Retinal pigment epithelial cell (primary cell): ENCODE measurements at places on chromosomes 12 and 14.

GRCh38 chr12:14854586-14855183 is 11.4 kb upstream of the ART4 start:
- no peak for DNase-seq

GRCh38 chr12:2244013-2244861 is 191.4 kb downstream of the CACNA1C start:
- DNase-seq = peak; percentile 88

DNA sequence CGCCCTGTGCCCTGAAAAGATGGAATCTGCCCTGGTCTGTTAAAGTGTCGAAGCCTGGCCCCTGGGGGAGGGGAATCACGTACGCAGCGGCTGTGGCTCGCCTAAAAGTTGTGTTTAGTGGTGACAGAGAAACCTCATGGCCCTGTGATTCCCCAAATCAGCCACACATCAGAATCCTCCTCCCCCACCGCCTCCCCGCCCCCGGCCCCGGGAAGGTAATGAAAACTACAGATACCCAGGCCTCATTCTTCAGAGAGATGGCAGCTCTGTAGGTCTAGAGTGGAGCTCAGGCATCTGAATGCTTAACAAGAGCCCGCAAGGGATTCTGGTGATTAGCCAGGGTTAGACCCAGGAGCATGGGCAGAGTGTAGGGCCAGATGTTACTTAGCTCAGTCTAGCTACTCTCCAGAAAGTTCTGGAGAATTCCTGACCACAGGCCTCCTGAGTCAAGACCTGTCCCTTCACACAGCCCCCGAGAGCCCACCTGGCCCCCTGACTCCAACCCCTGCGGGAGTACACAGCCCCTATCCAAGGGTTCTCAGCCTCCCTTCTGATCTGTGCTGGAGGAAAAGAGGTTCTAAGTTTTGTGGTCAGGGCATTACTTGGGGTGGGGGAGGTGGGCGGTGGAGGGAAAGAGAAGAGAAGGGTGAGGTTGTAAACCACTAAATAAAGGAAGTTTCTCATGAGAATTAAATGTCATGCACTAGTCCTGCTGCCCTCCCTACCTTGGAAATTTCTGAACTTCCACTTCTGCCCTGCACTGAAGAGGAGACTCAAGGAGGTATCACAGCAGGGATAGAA is 114.8 kb downstream of the PLXNC1 start:
- no peak for DNase-seq

DNA sequence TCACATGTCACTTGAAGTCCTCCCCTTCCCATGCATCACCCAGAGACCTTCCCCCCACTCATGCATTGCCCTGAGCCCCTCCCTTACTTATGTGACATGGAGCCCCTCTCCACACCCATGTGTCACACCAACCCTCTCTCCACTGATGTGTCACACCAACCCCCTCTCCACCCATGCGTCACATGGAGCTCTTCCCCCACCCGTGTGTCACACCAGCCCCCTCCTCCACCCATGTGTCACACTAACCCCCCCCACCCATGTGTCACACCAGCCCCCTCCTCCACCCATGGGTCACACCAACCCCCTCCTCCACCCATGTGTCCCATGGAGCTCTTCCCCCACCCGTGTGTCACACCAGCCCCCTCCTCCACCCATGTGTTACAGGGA is 30.4 kb downstream of the RTL1 start:
- no peak for DNase-seq

- DNase-seq = no peak
These were observed 813 bp downstream of the TWF1 start for GRCh38 chr12:43805149-43805859.

GRCh38 chr14:55086938-55087337 is 35.5 kb downstream of the MAPK1IP1L start:
- no peak for DNase-seq

- no peak for DNase-seq
These were observed 71.9 kb upstream of the TCL1B start for GRCh38 chr14:95614349-95614748.

DNA sequence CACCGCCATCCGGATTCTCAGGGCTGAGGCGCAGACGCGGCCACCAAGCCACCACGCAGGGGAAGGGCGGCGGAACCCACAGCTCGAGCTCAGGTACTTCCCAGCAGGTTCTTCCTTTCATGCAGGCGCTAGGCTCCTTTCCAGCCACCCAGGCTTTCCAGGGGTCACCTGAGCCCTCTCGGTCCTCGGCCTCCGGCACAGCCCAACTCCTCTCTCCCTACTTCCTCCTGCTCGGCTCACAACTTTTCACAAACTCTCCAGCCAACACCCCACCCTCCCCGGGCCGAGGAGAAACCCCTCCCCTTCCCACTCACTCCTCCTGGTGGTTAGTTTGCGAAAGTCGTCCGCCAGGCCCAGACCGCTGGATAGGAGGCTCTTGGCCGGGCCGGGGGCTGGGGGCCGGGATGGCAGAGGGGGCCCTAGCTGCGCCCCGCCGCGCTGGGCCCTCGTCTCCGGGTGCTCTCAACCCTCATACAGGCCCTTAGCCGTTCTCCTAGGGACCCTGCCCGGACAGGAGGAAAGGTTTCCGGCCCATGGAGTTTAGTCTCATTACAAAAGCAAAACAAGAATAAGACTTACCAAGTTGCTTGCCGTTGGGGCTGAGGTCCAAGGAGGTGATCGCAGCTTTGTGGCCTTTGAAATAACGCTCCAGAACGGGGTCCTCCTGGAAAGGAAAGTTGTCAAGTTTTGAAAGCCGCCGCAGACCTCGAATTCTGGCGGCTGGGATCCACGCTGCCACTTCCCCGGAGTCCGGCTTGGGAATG is at the start of gene GALNT4:
TSS of gene GALNT4 (minus strand) at position 256 of the 764 bp plus-strand sequence. CDS start at position 9, 247 bp downstream.
- peak; percentile 67 for DNase-seq

DNA sequence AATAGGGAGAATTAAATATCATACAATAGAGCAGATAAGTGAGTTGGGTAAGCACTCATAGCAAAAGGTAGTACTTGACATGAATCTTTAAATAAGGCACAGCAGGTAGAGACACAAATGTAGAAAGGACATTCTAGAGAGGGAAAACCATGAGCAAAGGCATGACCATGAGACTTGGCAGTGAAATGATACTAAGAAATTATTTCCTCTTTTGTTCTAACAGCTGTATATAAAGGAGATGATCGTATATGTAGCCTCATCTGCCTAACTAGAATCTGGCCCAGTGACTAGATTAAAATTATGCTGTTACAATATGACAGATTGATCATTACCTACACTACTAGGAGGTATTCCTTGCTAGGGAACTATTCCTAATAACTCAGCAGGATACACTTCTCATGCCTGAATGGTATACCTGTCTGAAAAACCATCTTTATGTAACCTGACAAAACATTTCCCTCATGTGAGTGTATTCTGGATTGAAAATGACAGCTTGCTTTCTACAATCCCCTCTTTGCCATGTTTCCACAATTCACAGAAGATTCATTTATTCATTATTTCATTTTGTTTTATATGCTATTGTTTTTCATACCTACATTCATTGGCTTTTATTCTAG is 725.7 kb downstream of the C12orf50 start:
- no peak for DNase-seq

- DNase-seq = no peak
These were observed 594.0 kb downstream of the KCNH5 start for GRCh38 chr14:62451221-62451620.

- no peak for DNase-seq
These were observed 295.4 kb downstream of the RPAP3 start for GRCh38 chr12:47410383-47410782.

DNA sequence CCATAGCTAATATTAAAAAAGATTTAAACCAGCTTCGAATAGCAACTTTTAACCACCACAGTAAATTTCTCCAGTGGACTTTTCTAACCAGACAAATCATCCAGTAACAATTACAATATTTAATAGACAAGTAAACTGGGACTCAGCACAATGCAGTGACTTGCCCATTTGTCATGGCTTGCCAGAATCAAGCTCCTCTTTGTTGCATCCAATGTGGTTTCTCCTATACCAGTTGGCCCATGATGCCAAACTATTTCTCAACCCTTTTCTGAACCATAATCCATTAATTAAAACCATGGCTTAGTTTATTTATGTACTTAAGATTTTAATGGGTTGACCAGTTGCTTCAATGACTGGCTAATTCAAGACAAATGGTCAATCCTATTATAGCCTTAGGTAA is 64.4 kb downstream of the DIO2 start:
- no peak for DNase-seq

GRCh38 chr14:54451961-54452360 is 10.8 kb upstream of the CNIH1 start:
- DNase-seq = no peak

DNA sequence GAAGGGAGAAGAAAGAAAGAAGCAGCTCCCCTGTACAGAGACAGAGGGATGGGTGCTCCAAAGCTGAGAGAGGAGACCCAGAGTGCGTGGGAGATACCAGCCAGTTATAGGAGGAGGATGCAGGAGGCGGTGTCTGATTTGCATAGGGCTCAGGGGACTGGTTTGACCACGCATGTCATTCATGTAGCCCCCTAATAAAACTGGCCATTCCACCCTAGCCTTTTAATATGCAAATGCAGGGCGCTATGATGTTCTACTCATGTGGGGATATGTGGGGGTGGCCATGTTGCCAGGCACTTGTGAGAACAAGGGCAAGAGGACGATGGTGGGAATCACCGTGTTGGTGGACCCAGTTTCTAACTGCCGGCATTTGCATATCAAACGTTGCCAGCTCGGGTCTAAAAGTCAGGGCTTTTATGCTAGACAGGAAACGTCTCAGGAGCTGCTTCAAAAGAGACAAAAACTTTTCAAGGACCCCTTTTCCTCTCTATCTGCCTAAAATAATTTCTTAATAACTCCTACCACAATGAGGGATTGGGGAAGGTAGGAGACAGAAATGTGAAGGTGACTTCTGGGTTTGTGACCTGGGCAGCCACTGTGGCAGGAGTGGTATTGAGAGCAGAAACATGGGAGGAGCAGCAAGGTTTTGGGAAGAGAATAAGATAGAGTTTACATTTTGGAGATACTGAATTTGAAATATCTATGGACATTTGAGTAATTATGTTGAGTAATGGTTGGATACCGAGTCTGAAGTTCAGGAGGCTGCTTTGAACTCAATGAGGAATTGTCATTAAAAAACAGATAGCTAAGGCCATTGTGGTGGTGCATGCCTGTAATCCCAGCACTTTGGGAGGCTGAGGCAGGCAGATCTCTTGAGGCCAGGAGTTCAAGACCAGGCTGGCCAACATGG is 2.2 kb upstream of the ATXN3 start:
- no peak for DNase-seq

GRCh38 chr12:67469666-67470065 is 178.9 kb upstream of the DYRK2 start:
- no peak for DNase-seq

GRCh38 chr14:88359500-88359899 is 26.0 kb upstream of the SPATA7 start:
- no peak for DNase-seq

DNA sequence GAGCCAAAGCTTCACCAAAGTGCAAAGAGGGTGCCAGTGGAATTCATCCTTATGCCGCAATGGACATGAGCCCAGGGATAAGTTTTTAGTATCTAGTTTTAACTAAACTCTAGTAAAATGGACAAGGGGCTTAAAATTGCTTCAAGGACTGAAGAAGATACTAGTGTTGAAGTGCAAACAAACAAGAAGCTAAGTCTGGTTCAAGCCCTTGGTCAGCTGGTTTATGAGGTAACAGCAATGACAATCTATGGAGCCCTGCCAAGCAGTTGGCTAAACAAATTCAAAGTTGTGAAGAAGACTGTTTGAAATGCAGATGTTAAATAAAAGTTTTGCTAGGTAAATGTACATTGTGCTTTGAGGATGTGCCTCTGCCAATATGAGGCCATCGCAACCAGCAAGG is 209.4 kb downstream of the KTN1 start:
- no peak for DNase-seq

DNA sequence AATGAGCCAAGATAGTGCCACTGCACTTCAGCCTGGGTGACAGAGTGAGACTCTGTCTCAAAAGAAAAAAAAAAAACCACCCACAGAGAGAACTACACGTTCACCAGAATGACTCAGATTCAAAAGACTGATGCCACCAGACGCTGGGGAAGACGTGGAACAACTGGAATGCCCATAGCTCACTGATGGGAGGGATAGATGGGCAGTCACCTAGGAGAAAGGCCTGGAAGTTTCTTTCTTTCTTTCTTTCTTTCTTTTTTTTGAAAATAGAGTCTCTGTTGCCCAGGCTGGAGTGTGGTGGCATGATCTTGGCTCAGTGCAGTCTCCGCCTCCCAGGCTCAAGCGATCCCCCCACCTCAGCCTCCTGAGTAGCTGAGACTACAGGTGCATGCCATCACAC is 10.0 kb upstream of the KLC1 start:
- DNase-seq = no peak

DNA sequence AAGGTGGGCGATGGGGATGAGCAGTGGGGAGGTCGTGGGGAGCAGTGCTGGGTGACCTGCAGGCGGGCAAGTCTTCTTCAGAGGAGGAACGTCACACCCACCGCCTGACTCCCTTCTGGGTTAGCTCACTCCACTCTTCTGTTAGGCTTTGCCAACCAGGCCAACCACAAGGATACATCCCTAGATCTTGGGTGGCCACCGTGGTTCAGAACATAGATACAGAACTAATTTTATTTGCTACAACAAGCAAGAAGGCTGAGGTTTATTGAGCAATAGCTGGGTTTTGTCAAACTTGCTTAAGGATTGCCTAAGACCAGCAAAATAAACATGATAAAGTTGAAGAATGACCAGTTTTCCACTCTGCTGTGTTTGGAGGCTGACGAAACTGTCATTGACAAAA is 109.4 kb downstream of the DACT1 start:
- DNase-seq = no peak

- DNase-seq = no peak
These were observed 9.2 kb upstream of the ING4 start for GRCh38 chr12:6672143-6672542.

DNA sequence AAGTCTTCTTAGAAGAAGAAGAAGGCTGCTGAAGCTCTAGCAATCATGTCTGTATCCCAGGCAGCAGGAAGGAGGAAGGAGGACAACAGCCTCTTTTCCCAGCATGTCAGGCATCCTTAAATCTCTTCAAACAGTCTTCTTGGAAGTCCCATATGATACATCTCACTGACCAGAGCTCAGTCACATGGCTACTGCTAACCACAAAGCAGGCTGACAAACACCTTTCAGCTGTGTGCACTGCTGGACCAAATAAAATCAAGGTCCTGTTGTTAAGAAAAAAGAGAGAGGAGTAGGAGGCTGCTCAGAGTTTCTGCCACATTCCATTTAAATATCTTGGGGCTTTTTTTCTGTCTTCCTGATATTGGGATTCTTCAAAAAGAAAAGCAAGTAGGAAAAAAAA is 203.4 kb upstream of the PELI2 start:
- no peak for DNase-seq

GRCh38 chr14:70887207-70887681 is 20.0 kb upstream of the PCNX1 start:
- no peak for DNase-seq

DNA sequence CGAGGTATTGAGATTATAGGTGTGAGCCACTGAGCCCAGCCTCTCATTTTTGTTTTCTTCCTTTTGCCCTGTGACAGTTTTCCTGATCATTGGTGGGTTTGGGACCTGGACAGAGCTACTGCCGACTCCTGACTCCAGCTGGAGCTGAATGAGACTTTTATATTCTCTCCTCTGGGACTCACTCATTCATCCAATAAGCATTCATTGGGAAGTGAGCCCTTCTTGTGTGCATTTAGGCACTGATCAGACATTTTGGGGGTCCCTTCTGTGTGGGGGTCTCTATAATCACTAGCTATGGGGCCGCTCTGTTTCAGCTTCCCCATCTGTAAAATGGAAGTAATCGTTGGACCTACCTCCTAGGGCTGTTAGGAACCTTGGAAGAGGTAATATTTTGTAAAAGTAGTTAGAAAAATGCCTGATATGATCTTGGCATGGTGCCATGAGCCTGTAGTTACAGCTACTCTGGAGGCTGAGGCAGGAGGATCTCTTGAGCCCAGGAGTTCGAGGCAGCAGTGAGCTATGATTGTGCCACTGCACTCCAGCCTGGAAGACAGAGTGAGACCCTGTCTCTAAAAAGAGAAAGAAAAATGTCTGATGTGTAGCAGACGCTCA is 7.2 kb downstream of the SH2B3 start:
- no peak for DNase-seq
